ENCODE measurements at places on chromosomes 2 and 18.

GRCh38 chr2:1591978-1592907, 152.1 kb downstream of the PXDN start:
- DNase-seq: no peak

- no peak for DNase-seq
Observed at GRCh38 chr2:24658531-24659202, 134.5 kb downstream of the PTRHD1 start.

DNA sequence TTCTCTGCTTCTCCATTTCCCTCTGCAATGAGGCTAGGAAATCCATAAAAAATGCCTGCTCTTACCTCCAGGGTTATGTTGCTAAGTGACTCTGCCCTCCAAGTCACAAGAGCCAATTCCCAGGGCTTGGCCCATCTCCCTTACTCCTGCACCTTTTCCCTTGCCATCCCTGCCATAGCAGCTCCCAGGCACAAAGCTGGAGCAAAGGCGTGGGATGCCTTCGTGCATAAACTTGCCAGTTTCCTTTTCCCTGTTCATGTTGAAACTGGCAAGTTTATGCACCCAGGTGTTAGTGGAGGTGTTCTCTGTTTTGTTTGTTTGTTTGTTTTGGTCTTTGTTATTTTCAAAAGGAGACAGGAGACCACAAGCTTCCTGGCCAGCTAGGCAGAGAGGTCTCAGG, 195.1 kb downstream of the ACKR3 start:
- DNase-seq: no peak

DNA sequence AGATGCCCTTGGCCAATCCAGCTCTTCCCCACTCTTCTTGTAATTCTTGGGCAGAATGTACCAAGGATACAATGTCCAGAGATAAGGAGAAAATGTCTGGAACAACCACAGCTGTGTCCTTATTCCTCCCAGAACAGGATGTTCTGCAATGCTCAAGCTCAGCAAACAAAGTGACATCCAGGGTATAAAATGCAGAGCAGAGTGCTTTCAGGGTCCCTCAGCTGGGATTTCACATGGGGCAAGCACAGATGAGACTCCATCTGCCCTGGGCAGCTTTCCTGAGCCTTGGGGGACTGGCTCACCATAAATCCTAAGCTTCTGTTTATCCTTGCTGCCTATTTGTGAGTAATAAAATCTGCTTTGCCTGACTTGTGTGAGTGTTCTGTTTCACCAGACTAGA, 127.4 kb downstream of the VAPA start:
- DNase-seq: peak; percentile 23

- DNase-seq: no peak
Observed at GRCh38 chr2:45439788-45440773, 171.0 kb downstream of the SRBD1 start.

DNA sequence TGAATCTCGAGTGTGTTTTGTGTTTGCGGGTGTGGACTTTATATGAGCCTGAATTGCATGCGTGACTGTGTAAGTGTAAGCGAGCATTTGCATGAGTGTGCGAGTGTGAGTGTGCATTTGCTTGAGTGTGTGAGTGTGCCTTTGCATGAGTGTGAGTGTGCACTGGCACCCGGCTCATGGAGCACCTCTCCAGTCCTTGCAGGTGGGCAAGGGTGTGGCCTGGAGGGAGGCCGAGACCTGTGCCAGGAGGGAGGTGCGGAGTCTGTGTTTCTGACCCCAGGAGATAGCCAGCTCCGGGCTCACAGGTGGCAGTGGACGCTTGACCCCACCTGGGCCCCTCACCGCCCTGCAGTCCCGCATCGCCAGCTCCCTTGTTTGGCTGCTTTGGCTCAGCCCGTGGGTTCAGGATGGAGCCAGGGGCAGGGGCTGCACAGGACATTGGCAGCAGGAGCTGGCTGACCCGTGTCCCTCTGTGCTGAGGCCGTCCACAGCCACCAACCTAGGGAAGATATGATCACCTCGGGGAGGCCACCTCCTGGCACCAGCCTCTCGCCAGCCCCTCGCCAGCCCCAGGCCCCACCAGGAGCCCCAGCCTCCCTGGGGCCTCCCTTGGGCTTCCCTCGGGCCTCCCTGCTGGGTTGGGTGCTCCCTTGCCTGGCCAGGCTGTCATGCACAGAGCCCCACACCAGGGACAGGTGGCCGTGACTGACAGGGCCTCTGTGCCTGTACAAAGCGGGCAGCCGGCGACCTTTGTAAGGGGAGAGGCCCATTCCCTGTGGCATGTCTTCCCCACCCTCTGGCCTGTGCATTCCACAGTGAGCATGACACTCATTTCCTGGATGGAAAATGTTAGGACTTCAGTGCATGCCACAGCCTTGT, 81.6 kb downstream of the PTGR3 start:
- no peak for DNase-seq

DNA sequence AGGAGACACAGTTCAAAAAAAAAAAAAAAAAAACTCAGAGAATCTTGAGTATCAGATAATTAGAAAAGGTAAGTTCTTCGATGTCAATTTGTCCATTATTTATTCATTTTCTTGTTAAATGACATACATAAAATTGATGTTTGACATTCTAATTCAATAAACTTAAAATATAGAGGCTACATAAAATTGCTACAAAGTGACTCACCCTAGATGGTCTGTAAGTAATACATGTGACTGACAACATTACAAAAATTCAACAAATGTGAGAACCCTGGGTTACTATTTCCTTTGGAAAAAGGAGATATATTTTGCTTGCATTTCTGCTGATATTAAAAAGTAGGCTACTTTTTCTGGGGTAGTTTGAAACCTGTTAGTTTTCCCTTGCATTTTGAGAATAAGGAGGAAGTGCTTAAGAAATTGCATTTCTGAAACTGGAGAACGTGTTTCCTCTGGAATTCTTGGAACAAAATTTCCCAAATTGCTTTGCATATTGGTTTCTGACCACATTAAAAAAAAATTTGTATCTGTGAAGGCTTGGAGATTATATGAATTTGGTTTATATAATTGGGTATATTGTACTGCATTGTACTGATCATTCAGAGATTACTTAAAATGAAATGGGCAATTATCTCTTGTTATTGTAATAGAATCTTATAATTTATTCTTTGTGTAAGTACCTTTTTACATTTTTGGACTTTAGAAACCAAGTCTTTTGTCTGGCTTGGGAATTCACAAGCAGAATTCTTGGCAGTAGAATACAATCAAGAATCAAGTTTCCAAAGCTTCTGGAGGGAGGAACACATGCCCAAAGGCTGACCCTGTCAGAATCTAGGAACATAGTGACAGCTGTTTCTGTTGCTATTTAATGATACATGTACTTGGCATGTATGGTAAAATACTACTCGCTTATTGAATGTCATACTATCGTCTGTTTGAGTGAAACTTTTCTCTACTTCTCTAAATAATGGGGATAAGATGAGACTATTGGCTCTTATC, 106.1 kb downstream of the DSEL start:
- peak; percentile 30 for DNase-seq

GRCh38 chr18:9209279-9209678, 72.7 kb downstream of the ANKRD12 start:
- DNase-seq: no peak

DNA sequence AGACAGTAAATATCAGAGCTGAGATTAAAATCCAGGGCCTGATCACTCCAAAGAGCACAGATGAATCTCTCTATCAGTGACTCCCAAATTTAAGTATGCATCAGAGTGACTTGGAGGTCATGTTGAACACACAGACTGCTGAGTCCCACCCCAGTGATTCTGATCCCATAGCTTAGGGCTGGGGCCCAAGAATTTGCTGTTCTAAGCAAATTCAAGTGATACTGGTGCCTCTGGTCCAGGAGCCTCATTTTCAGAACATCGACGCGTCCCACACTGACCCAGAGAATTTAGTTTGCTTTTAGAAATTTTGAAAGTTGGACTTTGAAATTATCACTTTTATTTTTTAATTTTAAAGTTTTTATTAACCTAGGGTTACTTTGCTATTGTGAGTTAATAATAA, 72.7 kb upstream of the NETO1 start:
- no peak for DNase-seq

DNA sequence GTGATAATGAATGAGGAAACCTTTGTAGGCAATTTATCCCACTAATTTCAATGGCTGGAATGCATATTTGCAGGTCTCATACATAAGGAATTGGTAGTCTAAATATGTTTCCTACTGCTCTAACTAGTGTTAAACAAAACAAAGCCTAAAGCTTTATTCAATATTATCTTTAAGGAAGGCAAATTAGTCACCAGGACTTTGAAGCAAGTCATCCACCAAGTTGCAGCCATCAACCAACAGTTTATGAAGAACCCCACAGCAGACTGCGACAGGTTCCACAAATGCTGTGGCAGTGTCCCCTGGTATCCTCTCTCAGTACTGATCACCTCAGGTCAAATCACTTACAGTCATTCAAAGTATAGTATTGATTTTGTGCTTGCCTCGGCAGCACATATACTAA, 181.5 kb upstream of the ZFP36L2 start:
- no peak for DNase-seq

Data from LNCaP clone FGC (cell line).